Activated CD4-positive, alpha-beta T cell treated with anti-CD3 and anti-CD28 coated beads, Interleukin-2, amount 10 ng/mL, durations not matched to agents 7 days and 5 days (primary cell): ENCODE measurements at places on chromosomes 11 and 22.
A peak's percentile ranks its signal among the peaks of the same experiment; 100 is the strongest.

DNA sequence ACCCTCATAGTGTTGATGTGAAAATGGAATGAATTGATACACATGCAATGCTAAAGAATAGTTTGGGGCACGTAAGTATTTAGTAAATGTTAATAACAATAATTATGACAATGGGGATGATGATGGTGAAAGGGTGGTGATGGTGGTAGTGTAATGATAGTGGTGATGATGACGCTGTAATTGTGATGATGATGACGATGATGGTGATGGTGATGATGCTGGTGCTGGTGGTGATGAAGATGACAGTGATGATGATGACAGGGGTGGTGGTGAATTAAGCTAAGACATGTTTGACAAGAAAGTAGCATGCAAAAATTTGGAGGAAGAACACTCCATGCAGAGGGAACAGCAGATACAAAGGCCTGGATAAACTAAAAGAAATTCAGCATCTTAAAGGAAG, 364.4 kb upstream of the API5 start:
- H3K36me3 ChIP-seq = no peaks in the 10 kb centered on the region
- H3K27ac ChIP-seq = no peak overlapping the region
- no peaks in the 10 kb centered on the region for H3K27me3 ChIP-seq
- H3K4me3 ChIP-seq = no peak overlapping the region

GRCh38 chr22:45120931-45121330, 42.8 kb upstream of the NUP50 start:
- H3K4me3 ChIP-seq = no peak overlapping the region
- no peak for DNase-seq
- H3K27ac ChIP-seq = no peak overlapping the region
- H3K27me3 ChIP-seq = no peaks in the 10 kb centered on the region

DNA sequence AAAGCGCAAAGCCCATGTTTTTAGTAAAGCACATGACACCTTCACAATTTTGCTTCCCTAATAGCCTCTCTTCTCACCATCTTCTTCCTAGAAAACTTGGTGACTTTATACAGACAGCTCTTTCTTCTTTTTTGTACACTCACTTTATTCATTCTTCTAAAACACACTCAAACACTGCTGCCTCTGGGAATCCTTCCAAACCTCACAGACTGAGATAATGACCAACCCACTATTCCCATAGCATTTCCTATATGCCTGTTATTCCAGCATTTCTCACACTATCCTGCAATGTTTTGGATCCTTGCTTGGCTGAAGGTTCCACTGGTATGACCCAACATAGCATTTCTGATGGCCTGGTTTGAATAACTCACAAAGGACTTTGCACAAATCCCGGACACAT, 442.1 kb upstream of the CCDC90B start:
- peaks cover 12% of the 10 kb centered on the region for H3K27me3 ChIP-seq
- no peak overlapping the region for H3K27ac ChIP-seq
- H3K36me3 ChIP-seq = no peaks in the 10 kb centered on the region
- DNase-seq = no peak
- H3K4me1 ChIP-seq = no peaks in the 10 kb centered on the region

DNA sequence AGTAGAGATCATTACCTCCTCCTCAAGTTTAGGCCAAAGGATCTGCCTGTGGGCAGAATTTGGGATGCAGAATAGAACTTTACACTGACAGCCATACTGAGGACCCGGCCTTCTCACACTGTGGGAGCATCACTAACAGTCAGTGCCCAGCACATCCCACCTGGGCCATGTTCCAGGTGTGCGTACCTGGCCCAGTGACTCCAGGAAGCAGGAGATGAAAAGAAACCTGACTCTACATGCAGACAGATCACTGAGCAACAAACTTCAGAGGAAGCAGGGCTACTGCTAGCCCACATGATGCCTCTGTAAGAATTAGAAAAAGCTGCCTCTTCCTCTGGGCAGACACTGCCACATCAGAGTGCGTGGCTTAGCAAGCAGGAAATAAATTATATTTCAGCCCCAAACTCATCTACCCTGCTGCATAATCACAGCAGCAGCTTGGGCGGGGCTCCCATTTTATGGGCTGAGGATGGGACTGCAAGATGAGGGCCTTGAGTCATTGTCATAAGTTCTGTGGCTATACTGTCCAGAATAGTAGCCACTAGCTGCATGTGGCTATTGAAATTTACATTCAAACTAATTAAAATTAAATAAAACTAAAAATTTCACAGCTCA, 6.0 kb upstream of the LMO2 start:
- peaks cover 26% of the 10 kb centered on the region for H3K4me1 ChIP-seq
- no peaks in the 10 kb centered on the region for H3K36me3 ChIP-seq
- no peak for DNase-seq
- H3K27ac ChIP-seq = no peak overlapping the region
- H3K4me3 ChIP-seq = no peak overlapping the region

- H3K27ac ChIP-seq = peak overlapping the region; percentile 21
- DNase-seq = no peak
- peaks cover 10% of the 10 kb centered on the region for H3K4me1 ChIP-seq
- peaks cover 30% of the 10 kb centered on the region for H3K36me3 ChIP-seq
Measured at GRCh38 chr11:111797145-111797581, 31.0 kb upstream of the PPP2R1B start.

GRCh38 chr11:84829162-84829561, 798.0 kb downstream of the DLG2 start:
- no peaks in the 10 kb centered on the region for H3K4me1 ChIP-seq
- H3K36me3 ChIP-seq = no peaks in the 10 kb centered on the region
- H3K27ac ChIP-seq = no peak overlapping the region
- no peaks in the 10 kb centered on the region for H3K27me3 ChIP-seq

DNA sequence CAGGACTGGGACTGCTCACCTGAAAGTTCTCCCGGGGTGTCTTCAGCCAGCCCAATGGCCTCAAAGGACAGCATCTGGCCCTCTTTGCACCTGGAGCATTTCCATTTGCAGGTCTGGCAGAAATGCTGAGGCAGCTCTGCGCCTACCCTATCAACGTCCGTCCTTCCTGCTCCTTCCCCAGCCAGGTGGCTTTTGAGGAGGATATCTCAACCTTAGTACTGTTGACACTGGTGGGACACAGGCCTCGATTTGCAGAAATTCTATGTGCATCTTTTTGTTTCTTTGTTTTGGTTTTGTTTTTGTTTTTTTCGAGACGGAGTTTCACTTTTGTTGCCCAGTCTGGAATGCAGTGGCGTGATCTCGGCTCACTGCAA, 5.0 kb downstream of the MOGAT2 start:
- H3K27me3 ChIP-seq = no peaks in the 10 kb centered on the region
- H3K4me1 ChIP-seq = peaks cover 2% of the 10 kb centered on the region
- no peak for DNase-seq
- no peaks in the 10 kb centered on the region for H3K36me3 ChIP-seq
- no peak overlapping the region for H3K27ac ChIP-seq
- H3K4me3 ChIP-seq = no peak overlapping the region
